ENCODE measurements at places on chromosomes 6 and 20.

DNA sequence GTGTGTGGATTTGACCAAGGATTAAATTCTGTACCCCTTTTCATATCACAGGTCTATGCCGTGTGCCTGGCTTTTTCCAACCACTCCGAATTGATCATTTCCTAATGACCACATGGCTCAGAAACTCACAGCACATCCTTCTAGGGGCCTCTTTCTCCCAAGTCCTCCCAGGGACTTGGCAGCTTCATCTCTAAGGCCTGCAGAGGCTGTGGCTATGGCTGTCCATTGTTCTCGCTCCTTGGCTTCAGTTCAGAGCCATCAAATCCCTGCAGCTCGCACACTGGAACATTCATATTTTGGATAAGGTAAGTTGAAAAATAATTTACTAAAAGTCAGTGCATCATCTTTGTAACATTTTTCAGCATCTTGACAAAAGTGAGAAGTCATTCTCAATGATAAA lies 497.2 kb upstream of the CDH4 start:
- DNase-seq: no peak

DNA sequence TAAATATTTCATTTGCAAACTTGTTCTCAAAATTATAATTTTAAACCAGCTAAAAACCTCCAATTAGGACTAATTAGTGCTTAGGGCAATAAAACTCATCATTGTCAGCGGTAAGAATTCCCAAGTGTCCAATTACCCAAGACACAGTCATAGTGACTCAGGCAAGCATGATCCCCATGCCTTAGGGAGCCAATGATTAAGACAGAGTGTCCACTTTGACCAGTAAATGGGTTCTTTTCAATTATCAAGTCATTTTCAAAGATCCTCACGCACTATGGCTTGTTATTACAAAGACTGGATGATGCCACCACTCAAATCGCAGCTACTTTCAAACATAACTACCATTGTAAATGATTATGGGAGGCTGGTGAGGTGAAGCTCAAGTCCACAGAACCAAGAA lies 114.0 kb downstream of the BFSP1 start:
- DNase-seq: no peak

GRCh38 chr20:2768632-2769015 lies 31.8 kb downstream of the CPXM1 start:
- no peak for DNase-seq

DNA sequence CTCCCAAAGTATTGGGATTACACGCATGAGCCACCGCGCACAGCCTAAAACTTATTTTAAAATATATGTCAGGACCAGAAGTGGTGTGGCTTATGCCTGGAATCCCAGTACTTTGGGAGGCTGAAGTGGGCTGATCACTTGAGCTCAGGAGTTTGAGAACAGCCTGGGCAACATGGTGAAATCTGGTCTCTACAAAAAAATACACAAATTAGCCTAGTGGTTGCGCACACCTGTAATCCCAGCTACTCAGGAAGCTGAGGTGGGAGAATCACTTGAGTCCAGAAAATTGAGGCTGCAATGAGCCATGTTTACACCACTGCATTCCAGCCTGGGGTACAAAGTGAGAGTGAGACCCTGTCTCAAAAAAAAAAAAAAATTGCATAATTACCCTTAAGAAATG lies 13.7 kb downstream of the PXT1 start:
- no peak for DNase-seq

DNA sequence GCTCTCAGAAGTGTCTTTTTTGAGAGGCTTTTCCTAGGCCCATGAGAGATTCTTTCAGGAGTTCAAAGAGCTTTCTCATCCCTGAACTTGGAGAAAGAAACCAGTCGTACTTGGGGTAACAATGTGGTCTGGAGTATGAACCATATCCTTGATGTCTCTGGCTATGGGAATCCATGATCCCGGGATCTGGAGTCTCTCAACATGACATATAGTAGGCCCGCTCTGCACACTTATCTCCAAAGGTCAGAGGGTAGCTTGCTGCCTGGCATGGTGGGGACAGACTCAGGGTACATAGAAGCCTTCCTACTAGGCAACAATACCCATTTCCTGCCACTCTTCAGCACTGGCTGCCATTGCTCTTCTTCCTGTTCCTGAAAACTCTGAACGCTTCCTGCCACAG lies 42.2 kb upstream of the NFATC2 start:
- DNase-seq: no peak

- DNase-seq: no peak
These were observed 530.3 kb downstream of the KHDRBS2 start for GRCh38 chr6:61755739-61756138.
